ENCODE measurements at places on chromosomes 11 and 22. TPM values are rescaled to one million over a fixed set of nuclear protein-coding genes. Genes with fewer than 3 reads are reported as not detected.

Gene GRM5
- 0.16 TPM for total RNA-seq

Gene IFITM10
- total RNA-seq, result 1.1 TPM

Gene PAMR1
- 15.6 TPM for total RNA-seq

Gene TYR
- not detected for total RNA-seq

Gene CDC42BPG
- not detected for total RNA-seq

Gene CHORDC1
- 38.1 TPM for total RNA-seq

Gene SLC22A6
- not detected for total RNA-seq
